Anterior cingulate cortex (tissue), 58 donors: ENCODE measurements at places on chromosomes 4 and X.

DNA sequence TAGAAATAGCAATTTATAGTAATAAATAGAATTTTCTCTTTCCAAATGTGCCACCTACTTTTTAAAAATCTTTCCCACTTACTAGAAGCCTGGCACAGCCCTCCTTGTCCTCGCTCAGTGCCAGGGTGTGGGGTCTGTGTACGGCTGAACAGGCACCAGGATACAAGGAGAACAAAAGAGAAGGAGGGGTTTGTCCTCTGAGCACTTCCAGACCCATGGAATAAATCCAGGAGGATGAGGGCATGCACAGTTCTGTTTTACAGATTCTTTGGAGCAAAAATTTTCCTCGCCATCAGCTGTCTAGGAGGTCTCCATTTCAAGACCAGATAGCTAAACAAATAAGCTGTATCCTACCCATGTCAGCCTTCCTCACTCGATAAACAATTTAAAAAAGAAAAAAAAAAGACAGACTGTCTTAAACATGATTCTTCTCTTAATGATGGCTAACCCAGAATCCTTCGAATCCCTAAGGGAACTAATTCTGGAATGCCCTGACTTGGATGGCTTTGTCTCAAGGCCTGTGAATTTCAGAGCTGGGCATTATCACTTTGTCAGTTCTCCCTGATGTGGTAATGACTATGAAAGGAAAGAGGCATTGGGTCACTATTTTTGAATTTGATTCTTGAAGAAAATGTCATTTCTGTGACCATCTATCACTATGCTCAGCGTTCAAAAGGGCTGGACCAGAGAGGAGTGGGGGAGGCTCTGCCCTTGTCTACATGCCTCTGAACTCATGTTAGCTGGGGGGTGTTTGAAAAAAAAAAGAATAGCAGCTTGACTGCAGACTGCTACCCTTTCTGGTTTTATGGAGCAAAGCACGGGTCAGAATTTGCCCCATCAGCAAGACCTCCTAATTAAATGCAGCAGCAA is 151.0 kb downstream of the DCTD start:
- no peak for DNase-seq

DNA sequence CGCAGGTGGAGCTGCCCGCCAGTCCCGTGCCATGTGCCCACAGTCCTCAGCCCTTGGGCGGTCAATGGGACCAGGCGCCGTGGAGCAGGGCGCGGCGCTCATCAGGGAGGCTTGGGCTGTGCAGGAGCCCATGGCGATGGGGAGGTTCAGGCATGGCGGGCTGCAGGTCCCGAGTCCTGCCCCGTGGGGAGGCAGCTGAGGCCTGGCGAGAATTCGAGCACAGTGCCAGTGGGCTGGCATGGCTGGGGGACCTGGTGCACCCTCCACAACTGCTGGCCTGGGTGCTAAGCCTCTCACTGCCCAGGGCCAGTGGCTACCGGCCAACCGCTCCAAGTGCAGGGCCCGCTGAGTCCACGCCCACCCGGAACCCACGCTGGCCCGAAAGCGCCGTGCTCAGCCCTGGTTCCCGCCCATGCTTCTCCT is 646.5 kb downstream of the GABRG1 start:
- DNase-seq, result no peak

GRCh38 chr4:152072906-152073305 is 312.1 kb upstream of the GATB start:
- no peak for DNase-seq

DNA sequence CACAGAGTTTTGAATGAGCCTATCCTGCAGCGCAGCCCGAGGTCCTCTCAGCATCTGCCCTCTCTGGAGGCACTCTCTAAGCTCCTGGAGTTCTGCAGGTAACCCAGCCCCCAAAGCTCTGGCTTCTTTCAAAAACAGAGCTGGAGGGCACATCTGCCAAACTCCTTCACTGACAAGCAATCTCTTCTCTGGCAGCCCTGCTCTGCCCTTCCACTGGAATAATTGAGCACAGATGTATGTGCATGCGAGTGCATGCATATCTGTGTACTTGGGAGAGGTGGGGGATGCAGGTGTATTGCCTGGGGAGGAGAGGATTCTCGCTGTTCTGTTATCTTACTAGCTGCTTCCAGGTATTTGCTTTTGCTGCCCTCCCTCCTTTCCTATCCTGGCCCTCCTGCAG is 22.2 kb upstream of the PLP1 start:
- DNase-seq, result no peak

DNA sequence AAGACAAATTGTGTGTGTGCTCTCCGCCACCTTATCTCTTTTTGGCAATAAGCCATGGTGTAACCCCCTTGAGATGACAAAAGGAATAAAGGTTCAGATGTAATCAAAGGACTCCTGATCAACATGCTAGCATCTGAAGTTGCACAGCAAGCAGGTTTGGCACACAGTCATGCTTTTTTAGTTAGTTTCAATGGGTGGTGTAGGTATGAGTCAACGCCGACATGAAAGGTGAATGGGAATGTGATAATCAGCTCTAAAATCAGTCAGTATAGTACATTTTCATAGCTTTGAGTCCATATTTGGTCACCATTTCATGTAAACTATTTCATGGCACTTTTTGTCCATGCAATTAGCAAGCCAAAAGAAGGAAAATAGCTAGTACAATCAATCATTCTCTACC is 50.4 kb upstream of the ETNPPL start:
- DNase-seq, result no peak

- DNase-seq, result no peak
Observed at GRCh38 chr4:13821522-13821921, 194.0 kb upstream of the BOD1L1 start.
